Upper lobe of left lung (tissue), 6 donors: ENCODE measurements at places on chromosomes 7 and 10. TPM values are rescaled to one million over a fixed set of nuclear protein-coding genes. Genes with fewer than 3 reads are reported as not detected.

DNA sequence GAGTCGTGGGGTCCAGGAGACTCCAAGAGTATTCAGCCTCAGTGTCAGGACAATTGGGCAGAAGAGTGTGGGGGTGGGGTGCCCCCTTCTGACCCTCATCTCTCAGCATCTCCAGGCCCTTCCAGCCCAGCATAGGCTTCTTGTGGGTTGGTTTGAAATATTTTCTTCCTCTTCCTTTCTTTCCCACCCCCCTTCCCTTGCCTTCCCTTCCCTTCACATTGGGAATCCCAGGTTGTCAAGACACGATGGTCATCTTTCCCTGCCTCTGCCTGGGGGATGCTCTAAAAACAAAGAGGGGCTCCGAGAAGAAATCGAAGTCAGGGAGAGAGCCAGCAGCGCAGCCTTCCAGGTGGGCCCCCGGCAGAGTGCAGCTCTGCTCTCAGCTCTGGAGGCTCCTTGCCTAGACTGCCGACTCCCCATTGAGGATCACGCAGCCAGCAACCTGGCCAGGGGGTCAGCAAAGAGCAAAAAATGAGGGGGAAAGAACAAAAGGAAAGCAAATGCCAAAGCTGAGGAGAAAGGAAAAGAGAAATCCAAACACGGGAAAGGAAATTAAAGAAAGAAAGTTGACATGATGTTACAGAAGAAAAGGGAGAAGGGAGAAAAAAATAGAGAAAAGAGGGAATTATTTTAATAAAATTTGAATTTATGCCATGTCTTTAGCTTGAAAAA lies 1.5 kb downstream of the PAX2 start:
- no peak for DNase-seq

- DNase-seq = no peak
Measured at GRCh38 chr7:20647036-20647435, 31.6 kb downstream of the ABCB5 start.

DNA sequence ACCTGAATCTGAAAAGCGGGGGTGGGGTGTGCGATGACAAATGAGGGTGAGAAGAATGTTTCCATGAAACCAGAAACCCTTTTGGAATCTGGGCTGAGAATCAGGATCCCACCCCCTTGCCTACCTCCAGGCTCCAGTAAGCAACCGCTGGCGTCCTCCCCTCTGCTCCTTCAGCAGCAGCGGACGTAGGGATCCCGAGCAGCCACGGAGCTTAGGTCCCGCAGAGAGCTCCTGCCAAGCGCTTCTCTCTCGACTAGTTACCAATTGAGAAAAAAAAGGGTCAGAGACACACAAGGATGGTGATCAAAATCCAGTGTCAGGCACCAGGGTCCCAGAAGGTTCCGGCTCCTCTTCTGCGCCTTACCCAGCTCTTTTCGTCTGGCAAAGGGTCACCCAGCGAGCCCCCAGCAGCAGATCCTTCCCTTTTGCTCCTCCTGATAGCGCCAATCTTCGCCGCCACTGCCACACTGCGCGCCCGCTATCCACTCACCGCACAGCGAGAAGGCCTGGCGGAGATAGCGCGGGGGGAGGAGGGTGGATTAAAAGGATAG lies 733.5 kb downstream of the ZWINT start:
- DNase-seq = peak; percentile 48

- no peak for DNase-seq
Measured at GRCh38 chr7:115363916-115364315, 442.0 kb downstream of the MDFIC start.

DNA sequence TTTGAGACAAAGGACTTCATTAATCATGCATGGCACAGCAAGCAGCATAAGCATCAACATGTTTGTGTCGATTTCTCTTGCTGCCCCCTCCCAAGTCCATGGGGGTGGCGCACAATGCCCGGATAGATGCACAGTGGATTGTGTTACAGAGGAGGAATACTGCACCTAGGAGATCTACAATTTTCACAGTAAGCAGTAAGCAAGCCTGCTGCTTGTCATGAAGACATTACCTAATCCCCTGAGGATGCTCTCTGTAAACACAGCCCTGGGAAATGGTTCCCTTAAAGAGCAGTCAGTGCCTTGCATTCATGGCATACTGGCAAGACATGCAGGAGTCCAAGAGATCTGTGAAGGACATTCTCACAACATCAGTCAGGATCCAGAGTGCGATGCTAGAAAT lies 137.7 kb downstream of the ETV1 start:
- DNase-seq = no peak

DNA sequence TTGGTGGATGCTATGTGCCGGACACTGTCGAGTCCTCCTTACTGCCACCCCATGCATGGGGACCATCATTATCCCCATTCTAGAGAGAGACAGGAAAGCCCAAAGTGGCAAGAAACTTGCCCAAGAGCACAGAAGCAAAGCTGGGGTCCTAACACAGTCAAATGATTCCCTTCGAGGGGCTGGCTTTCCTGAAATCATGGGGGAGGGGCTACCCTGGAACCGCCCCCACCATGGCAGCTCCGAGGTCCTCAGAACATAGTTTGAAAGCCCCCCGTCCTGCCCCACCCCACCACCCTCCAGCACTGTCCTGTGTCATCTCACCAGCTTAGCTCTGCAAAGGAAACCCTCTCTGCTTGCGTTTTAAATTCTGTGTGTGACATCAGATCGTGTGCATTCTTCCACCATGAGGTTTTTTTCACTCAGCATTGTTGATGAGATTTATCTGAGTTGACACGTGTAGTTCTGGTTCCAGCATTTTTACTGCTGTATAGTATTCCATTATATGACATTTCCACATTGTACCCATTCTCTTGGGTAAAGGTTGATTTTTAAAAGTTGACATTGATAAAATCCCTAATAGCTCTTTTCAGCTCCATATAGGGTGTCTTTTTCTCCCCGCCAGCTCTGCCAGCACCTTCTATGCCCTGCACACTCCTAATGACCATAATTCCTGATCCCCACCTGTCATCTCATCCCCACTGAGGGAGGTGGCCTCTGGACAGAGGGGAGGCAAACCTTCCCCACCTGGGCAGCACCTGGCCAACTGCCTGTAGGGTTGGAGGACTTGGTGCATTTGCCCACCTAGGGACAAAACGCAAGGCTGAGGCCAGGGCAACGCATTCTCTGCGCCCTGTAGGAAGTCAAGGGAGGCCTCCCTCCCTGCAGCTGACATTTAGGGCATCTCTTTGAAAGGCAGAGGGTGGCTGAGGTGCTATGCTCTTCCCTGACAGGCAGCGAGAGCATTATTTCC lies 100.2 kb upstream of the GPR26 start:
- DNase-seq = no peak

GRCh38 chr10:79184145-79184625 lies 115.4 kb downstream of the ZMIZ1 start:
- no peak for DNase-seq

GRCh38 chr7:27185013-27185853 lies at the start of gene HOXA11:
TSS of gene HOXA11 (minus strand) at chr7:27185232. CDS start at chr7:27185144, 88 bp downstream.
- DNase-seq = no peak

- peak; percentile 88 for DNase-seq
Measured at GRCh38 chr7:151727579-151728285, 149.2 kb downstream of the PRKAG2 start.

DNA sequence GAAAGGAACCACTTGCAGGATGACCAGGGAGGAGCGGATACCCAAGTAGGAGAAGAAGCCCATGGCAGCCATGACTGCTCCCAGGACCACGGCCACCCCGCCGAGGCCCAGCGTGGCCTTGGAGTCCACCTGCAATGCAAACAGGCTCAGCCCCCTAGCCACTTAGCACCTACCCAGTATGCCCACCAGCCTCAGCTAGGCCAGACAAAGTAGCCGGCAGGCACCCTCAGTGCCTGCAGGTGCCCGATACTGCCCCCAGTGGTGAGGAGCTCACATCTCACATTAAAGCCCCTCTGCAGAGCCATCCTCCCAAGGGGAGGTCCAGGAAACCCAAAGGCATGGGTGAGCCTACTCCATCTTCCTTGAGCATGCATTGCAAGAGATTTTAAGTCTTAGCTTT lies 6.6 kb downstream of the NPC1L1 start:
- peak; percentile 63 for DNase-seq

GRCh38 chr10:111593578-111593977 lies 516.7 kb downstream of the ADRA2A start:
- DNase-seq = no peak

The AQP1 gene
- total RNA-seq = 1,228 TPM

The SPDYE2 gene
- total RNA-seq = not detected

The CCAR1 gene
- total RNA-seq = 72.5 TPM

The CLCN1 gene
- not detected for total RNA-seq

The REEP3 gene
- 45.6 TPM for total RNA-seq
